ENCODE measurements at places on chromosomes 1 and 21.

DNA sequence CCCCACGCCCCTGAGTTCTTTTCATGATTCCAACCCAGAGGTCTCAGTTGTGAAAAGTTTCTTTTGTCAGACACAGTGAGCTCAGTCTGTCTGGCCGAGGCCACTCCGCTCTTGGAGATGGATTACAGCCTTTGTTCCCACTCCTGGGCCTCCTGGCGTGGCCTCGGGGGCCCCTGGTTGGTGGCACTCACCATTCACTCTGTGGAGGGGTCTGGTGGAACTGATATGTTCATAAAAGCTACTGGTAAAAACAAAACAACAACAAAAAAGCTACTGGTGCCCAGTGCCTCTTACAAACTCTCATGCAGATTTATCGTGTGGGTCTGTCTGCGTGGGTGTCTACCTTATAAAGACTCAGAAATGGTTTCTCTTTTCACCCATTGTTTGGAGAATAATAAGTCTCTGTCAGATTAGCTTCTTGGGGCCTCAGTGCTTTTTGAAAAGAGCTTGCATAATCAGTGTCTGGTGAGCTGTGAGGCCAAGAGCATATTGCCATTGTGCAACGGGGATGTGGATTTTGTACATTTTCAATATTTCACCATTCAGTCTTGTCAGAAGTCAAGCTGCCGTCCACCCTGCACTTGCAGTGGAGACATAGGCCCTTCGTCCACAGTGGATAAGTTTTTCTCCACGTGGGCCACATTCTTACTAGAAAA is 86.7 kb downstream of the GALNT2 start:
- no peak for DNase-seq

GRCh38 chr1:39642796-39643195 is 3.4 kb upstream of the HEYL start:
- DNase-seq, result no peak

DNA sequence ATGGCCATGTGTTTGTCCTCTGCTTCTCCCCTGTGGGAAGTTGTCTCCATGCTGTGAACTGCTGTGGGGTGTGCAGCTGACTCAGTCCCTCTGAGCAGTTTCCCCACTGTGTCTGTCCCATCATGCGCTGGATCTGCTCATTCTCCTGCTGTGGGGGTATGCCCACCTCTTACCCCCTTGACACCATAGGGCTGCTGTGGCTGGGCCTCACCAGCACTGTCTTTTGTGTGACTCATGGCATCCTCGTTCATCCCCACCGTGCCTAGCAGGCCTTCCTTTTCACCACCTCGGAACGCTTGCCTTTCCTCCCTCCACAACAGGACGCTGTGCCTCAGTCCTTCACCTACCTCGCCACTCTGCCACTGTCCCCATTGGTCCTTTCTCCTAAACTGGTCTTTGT is 27.3 kb downstream of the VANGL2 start:
- DNase-seq, result no peak

DNA sequence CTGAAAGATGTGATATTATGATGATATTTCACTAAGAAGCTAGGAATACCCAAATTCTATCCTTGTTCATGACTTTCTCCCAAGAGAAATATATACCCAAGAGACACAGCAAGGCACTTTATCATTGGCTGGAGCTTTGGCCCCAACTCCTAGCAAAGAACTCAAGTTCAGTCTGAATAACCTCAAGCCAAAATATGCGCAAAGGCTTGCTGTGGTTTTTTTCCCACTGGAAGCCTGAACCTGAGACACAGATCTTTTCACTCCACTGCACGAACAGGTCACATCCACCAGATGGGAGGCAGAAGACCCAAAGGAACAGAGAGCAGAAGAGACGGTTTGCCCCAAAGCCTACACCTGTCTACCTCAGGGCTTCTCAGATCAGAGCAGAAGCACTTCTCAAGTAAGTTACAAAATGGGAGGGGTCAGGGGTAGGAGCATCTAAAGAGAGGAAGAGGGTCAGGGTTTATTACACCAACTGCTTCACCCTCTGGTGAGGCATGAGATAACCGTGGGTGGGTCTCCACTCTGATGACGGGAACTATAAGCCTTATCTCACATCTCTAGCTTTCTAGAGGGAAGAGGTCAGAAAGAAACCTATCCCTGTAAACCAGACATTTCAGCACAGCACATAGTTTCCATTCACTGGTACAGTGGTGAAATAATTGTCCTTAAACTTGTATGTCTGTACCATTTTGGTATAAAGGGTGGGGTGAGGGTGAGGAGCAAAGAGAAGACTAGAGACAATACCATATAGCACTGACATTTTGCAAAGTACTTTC is 17.1 kb upstream of the CDC42BPA start:
- DNase-seq, result no peak

GRCh38 chr21:46598581-46599572 is 6.0 kb downstream of the S100B start:
- no peak for DNase-seq

DNA sequence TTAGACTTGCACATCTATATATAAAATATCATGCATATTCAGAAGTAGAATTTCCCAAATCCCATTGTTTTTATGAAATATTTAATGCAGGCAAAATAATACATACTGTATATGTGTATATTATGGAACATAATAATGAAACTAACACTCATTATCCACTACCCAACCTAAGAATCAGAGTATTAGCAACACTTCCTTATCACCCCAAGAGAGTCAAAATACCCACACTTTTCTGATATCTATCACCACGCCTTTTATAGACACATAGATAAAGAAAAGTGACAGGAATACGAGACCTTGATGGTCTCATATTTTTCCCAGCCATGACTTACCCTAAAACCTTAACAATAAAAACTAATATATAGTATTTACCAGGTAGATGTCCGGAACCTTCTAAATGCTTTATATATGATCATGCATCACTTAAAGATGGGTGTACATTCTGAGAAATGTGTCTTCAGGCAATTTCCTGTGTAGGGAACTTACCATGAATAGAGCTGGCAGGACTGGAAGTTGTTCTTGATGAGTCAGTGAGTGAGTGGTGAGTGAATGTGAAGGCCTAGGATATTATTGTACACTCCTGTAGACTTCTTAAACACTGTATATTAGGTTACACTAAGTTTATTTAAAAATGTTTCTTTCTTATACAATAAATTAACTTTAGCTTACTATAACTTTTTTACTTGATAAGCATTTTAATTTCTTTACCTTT is 45.5 kb downstream of the TNFSF4 start:
- DNase-seq, result no peak

DNA sequence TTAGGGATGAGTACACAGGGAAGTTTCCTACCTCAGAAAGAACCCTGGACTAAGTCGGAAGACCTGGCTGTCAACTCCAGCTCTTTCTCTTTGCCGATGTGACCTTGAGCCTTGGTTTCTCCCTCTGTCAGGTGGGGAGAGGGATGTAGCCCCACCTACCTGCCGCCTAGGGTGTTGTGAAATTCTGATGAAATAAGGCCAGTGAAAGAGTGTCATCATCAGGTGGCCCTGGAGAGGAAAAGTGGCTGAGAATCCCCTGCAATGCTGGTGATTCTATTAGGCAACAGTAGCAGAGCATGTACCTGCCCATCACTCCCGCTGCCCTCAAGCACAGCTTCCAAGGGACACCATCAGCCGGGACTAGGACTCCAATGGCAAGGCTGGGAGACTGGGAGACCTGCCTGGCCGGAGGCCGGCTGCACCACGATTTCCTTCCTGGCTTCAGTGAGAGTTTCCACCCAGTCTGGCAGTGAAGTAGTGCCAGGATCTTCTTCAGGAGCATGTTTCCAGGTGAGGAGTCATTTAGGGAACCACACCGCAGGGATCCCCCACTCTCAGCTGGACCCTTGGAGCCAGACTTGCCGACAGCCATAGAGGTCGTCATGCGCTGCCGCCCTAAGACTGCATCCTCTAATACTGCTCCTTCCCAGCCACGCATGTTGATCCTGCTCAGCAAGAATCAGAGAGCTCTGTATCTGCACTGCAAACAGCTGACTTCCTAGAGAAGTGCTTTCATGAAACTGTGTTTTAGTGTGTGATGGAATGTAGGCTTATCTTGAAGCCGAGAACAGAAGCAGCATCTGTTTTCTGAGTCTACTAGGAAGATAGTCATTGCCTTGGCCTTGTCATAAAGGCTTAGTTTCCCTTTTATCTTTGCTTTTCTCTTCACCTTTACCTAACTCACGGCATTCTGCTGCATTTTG is 88.0 kb upstream of the F3 start:
- no peak for DNase-seq

DNA sequence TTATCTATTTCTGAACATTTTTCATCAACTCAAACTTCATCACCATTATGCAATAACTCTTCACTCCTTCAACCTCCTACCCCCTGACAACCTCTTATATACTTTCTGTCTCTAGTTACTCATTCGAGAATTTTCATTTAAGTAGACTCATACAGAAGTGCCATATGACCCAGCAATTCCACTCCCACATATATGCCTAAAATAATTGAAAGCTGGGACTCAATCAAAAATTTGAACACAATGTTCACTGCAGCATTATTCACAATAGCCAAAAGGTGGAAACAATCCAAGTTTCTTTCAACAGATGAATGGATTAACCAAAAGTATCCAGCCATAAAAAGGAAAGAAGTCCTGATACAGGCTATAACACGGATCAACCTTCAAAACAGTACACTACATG is 24.1 kb downstream of the COL11A1 start:
- no peak for DNase-seq

DNA sequence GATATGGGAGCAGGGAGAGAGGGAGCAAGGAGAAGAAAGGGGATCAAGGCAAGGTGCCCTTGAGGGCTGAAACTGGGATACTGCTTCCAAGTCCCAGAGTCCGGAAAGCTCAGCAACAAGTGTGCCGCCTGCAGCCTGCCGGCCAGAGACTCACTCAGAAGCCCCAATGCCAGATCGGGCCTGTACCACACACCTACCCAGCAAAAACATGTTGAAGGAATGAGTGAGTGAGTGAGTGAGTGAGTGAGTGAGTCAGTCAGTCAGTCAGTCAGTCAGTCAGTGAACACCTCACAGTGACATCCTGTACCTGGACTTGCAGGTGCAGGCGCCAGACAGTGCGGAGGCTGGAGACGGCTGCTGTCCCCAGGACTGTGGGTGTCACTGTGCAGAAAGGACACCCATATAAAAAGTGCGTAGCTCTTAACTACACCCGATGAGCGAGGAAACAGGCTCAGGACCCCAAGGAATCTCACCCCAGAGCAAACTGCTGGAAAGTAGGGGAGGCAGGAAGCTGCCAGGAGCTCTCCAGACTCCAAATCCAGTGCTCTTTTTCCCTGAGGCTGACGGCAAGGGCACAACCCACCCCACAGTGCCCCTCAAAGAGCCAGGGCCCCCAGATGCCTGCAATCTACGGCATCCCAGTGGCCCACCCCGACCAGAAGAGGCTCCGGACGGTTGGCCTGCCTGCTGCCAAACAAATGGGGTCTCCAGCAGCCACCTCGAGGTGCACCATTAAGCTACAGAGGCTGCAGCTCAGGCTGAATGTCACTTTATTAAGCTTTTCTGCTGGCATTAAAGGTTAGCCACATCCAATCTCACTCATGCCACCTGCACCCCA is 261.7 kb downstream of the NPHP4 start:
- no peak for DNase-seq

- no peak for DNase-seq
These were observed 11.0 kb upstream of the STX12 start for GRCh38 chr1:27762033-27762432.

DNA sequence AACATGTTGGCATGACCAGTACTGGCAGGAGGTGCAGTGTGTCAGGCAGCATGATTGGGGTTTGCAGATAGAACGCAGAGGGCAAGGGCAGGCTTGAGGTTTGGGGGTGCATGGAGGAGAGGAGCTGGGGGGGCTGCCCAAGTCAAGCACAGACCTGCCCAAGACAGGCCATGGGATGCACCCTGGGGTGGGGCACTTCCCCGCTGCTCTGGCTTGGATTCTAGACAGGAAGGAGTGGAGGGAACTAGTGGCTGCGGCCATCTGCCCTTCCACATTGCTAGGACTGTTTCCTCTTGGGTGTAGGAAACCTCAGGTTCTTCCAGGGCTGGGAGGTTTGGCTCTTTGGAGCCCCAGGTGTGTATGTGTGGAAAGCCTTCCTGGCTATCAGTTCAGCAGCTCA is 3.0 kb downstream of the PDXK start:
- no peak for DNase-seq

- no peak for DNase-seq
These were observed 156.9 kb downstream of the TOMM20 start for GRCh38 chr1:234971586-234972297.

DNA sequence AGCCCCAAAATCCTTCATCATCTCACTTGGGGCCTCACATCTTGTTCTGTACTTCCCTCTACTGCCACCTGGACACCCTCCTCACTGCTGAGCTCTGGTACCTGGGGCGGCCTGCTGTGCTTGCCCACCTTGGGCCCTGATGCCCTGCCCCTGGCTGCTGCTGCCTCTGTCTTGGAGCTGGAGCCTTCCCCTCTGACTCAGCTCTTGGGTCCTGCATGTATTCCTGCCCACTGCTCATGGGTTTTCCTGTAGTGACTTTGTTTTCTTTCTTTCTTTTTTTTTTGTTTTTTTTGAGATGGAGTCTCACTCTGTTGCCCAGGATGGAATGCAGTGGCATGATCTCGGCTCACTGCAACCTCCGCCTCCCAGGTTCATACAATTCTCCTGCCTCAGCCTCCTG is 37.5 kb downstream of the TRAPPC10 start:
- no peak for DNase-seq

DNA sequence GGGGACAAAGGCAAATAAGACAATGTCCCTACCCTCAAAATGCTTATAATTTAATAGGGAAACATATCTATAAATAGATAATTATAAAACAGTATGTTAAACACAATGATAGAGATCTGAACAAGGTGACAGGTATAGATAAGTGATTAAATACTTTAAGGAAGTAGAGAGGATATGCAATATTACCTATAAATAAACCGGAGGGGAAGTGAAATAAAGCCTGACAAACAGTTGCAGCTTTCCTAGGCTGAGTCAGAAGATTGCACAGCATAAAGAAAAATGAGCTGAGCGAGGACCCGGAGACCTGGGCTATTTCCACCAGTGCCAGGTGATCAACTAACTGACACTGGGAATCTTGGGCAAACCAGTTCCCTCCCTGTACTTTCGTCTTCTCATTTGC is 11.5 kb upstream of the PSRC1 start:
- no peak for DNase-seq

DNA sequence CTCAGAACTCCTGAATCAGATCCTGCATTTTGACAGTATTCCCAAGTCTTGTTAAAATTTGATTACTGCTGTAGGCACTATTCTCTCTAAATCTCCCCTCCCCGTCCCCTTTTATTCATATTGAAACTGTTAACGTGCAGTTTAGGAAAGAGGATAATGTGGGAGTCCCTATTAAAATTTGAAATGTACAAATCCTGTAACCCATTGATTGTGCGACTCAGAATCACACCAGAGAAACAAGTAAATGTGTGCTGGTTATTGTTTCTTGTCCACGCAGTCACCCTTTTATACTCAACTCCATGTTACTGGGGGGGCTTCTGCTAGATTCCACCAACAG is 584 bp upstream of the LTN1 start:
- DNase-seq, result no peak

DNA sequence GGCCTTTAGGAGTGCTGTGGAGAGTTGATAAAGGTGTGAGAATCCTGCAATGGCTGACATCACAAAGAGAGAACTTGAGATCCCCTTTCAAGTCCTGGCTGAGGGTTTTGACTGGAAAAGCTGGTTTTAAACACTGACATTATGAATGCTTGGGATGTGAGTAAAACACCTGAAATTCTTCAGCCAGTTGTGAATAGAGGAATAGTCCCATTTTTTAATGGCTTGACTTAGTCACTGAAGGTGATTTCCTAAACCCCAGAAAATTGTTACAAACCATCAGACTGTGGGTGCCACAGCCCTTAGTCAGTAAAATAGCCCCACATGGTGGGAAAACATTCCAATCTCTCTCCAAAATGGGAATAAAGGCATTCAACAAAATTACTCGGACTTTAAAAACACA is 107.7 kb upstream of the LMO4 start:
- no peak for DNase-seq
